Kidney epithelial cell (primary cell): ENCODE measurements at places on chromosomes 2 and 18.

GRCh38 chr2:233030-233429 is 30.8 kb downstream of the SH3YL1 start:
- DNase-seq: no peak

- DNase-seq: no peak
These were observed 341.3 kb downstream of the TSN start for GRCh38 chr2:122096761-122097160.

DNA sequence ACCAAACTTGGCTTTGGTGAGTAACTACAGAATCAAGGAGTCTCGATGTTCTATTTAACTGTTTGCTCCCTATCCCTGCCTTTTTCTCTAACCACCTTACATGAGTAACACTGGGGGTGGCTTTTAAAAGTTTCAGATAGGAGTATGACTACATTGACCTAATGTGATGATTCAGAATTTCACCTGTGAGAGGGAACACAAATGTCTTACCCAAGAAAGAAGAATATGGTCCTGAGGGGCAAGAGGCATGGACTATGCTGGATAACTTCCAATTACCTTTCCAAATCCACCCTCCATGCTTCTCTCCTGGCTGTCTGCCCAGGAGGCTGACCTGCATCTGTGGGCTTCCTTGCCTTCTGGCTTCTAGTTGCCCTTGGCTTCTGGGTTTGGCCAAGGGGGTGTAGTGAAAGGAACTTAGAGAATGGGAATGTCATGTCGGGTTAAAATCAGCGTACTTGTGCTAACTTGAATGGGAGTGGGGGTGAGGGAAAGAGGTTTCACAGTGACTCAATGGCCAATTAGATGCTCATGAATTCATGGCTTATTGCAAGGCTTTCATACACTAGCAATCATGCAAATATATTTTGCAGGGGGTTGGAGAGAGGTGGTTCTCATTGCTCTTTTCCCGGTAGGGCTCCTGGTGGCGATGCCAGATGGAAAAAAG is 5.3 kb upstream of the IL36G start:
- no peak for DNase-seq

DNA sequence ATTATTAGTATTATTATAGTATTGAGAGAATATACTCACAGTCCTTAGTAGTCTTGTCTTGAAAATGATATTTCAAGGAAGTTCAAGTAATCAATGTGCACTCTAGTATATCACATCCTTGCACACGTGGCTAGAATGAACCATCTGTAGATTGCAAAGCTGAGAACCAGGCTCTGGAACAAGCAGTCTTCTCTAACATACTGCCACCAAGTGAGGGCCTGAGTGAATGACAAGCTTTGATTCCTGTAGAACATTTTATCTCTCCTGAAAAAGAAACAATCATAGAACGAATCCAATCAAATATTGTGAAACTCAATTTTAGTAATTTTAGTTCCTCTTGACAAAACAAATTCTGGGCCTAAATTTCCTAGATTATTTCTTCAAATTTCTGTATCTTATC is 55.3 kb upstream of the SULT1C3 start:
- no peak for DNase-seq

DNA sequence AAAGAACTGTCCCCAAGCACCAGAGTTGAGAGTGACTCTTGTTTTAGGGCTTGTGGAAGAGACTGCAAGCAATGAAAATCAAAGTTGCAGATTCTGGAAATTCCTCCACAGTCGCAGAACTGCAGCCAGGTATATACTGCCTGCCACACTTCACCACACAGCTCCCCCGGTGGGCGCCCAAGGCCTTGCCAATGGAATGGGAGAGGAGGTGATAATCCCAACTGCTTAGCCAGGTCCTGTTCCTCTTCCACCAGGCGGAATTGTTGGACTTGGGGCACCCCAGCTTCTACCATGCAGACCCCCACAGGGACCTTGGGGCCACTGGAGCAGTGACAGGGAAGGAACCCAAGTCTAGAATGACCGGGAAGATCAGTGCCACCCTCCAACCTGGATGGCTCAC is 4.8 kb upstream of the PDIA6 start:
- DNase-seq: no peak

- DNase-seq: no peak
These were observed 216.3 kb downstream of the LDLRAD4 start for GRCh38 chr18:13434854-13435253.

GRCh38 chr18:39555496-39555895 is 1989.9 kb upstream of the CELF4 start:
- no peak for DNase-seq

GRCh38 chr2:120167272-120167671 is 55.9 kb downstream of the TMEM185B start:
- DNase-seq: no peak

GRCh38 chr18:74447404-74448152 is 9.5 kb downstream of the DIPK1C start:
- DNase-seq: no peak

DNA sequence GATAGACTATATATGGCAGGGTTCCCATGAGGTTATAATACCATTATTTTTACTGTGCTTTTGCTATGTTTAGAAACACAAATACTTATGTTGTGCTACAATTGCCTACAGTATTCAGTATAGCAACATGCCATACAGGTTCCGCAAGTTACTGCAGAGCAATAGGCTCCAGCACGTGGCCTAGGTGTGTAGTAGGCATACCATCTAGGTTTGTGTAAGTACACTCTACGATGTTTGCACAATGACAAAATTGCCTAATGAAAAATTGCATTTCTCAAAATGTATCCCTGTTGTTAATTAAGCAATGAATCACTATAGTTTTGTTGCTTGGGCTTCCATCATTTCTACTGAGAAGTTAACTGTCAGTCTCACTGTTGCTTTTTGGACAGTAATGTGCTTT is 9.8 kb downstream of the CD302 start:
- no peak for DNase-seq

DNA sequence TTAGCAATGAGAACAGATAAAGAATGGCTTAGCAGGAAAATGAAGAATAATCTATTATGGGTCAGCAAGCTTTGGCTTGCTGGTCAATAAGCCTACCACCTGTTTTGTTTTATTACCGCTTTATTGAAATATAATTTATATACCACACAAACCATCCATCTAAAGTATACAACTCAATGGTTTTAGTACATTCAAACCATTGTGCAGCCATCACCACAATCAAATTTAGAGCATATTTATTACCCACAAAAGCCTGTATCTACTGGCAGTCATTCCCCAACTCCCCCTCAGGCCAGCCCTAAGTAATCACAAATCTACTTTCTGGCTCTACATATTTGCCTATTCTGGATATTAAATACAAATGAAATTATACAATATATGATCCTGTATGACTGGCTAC is 17.2 kb downstream of the PPP3R1 start:
- DNase-seq: no peak

DNA sequence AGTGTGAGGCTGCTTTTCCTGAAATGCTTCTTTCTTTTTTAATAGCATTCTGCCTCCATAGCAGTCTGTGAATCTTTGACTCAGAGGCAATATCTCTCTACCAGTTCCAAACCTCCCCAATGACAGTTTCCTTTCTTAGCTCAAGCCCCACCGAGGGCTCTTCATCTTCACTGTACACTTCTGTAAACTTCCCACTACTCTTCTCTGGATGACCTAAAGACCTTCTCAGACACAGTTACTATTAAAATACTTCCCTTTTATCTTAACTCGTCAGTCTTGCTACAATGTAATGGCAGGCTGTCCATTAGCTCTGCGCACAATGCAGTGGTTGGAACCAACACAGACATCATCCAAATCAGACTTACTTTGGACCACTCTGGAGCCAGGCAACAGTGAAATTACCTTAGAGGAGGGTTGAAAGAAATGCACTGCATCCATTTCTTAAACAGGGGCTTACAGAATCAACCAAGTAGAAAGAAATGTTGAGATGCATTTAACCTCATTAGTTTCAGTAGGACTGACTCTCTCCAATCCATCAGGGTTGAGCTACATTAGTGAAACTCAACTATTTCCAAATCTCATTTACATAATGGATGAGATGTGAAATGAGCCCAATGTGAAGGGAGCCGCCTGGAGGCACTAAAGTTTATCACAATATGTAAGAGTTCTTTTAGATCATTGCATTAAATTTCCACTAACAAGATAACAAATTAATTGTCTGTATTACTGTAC is 343.8 kb downstream of the SETBP1 start:
- DNase-seq: no peak
